ENCODE measurements at places on chromosomes 2 and 18. TPM values are rescaled to one million over a fixed set of nuclear protein-coding genes. Genes with fewer than 3 reads are reported as not detected.

MORN2 gene
- total RNA-seq = 28.8 TPM

MLPH gene
- total RNA-seq = 0.69 TPM

PIK3C3 gene
- total RNA-seq = 66.7 TPM

FANCL gene
- 59.7 TPM for total RNA-seq

PLEKHH2 gene
- 7.6 TPM for total RNA-seq

DPP4 gene
- total RNA-seq = 0.46 TPM

Measured in diencephalon (tissue), 1 donor.